Stimulated activated CD8-positive, alpha-beta memory T cell treated with anti-CD3 and anti-CD28 coated beads, Interleukin-7, amount 100 ng/mL, for 48 hours (primary cell): ENCODE measurements at places on chromosomes 6 and 20.

DNA sequence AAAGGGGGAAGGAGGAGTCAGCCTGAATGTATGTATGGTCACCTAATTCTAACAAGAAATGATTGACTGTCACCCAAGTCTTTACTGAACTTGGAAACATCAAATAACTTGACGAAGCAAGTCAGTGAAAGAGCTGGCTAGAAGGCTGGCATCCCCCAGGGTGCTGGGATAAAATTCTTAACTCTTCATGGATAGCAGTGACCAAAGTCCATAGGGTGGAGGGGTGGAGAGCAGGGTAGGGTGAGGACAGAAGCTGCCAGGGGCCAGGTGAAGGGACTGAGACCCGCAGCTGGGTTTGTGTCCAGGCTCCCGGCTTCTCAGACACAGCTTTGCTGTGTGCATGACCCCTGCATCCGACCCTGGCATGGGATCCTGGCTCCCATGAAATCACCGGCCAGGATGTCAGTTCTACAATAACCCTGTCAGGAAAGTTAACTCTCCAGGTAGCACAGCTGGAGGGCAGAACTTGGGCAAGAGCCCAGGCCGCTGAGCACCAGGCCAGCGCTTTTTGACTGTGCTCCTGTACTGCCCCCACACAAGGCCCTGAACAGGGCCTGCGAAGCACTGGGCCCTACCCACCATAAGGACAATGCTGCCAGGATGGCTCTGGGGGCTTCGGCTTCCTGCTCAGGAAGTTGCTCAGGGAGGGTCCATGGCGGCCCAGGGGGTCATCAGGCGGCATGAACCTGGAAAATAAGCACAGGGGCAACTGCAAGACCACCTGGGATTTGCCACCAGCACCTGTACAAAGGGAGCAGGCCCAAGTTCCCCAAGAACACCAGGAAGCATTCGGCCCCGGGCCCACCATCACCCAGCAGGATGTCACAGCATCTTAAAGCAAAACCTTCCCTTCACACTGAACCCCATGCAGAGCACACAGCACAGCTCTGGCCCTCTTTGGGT lies 32.5 kb downstream of the ZC3H12D start:
- no peak for DNase-seq

DNA sequence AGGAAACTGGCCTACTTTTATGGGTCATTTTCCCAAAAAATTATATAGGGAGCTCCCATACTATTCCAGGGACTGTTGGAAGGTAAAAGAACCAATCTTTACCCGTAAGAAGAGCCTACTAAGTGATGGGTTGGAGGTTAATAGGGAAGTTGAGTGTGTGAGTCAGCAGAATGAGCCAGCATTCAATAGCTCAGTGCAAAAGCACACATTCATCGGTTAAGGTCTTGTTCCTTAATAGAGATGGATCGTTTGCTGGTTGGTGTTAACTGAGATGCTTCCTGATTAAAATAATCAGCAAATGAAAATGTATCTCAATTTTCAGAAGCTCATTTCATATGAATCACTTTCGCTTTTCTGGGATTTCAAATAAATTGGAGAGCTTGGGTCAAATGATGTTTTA lies 115.3 kb upstream of the MRPS10 start:
- DNase-seq = no peak

GRCh38 chr6:11358904-11359830 lies 126.7 kb upstream of the NEDD9 start:
- DNase-seq = no peak

DNA sequence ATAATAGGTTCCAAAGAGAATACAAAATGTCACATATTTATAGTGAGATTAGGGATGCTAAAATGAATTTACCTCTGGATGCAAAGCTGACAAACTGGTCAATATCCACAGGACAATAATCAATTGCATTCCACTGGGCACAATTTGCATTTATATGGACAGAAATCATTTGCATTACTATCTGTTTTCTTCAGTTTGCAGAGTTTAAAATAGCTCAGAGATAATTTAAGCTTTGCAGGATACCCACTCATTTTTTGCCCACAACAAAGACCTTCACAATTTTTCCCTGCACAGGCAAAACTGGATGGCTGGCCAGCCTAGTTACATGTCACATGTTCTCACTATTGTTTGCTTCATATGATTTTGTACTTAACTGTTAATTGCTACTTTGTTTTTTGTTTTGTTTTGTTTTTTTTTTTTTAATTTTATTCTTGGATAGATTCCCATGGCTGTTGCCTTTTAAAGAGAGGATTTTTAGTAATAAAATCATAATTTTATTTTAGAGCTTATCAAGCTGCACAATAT lies 483.5 kb downstream of the UTRN start:
- no peak for DNase-seq

- no peak for DNase-seq
Observed at GRCh38 chr6:15364401-15365037, 118.7 kb downstream of the JARID2 start.

DNA sequence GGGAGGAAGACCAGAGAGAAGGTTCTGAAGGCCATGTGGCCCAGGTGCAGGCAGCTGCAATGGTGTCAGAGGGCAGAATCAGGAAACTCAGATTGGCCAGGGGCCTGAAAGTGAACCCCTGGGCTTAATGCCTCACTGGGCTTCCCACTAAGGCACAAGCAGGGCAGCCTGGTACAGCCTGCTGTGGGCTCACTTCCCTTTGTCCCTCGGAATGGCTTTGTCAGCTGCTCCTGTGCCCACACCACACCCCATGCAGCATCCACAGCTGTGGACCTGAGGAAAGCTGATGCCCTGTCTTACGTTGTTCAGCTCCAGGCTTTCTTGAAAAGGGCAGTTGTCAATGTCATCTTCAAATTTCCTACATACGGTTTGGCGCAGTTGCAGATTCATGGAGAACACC lies 2.4 kb downstream of the CST9 start:
- DNase-seq = no peak

DNA sequence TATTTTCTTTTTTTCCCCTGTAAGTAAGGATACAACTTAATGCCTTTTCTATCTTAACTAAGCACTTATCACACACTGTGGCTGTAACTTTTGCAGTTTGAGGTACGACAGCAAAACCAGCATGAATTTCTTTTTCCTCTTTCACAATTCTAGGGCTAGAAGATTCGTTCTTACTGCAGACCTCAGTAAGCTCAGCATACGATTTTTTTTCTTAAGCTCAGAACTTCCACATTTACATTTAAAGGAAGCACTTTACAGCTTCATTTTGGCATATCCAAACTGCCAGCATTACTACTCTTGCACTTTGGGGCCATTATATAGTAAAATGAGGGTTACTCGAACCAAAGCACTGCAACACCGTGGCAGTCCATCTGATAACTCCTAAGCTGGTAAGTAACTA lies 889 bp upstream of the CHMP4B start:
- no peak for DNase-seq

DNA sequence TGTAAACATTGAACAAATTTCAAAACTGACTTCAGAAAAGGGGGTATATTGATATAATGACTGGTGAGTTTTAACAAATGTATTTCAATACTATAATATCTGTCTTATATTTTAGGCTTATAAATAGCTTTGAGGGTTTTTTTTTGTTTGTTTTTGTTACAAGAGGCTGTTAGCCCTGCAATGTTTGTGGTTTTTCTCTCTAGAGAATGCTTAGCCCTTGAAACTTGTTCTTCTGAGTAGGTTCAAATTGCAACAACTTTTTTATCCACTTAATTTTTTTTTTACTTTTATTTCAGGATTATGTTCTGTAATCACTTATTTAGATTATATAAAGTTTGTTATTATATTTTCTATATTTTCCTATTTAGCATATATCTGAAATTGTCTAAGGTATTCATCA lies 333.2 kb downstream of the RIMS1 start:
- DNase-seq = no peak

DNA sequence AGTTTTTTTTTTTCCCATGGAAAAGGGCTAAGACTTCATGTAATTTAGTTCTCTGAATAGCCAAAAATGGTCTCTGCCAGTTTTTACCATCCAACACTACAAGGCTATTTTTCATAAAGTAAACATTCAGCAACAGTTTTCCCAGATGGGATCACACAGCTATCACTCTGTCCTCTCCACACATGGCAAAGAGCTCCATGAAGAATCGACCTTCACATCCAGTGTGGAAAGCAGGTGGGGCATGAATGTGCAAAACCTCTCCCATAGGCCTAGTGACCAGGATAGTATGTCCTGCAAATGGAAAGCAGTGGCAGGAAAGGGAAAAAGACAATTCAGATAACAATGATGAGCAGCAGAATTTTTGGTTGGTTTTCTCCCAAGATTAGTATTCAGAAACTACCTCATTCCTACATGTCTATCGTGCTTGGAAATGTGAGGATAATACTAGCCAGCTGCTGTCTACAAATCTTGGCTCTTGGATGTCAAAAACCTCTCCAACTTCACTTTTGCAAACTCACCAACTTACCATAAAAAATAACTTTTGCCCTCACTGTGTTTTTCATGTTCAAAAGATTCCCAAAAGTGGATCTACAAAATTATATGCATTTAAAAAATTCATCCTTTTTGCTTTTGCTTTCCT lies 159.7 kb upstream of the MCHR2 start:
- DNase-seq = no peak

DNA sequence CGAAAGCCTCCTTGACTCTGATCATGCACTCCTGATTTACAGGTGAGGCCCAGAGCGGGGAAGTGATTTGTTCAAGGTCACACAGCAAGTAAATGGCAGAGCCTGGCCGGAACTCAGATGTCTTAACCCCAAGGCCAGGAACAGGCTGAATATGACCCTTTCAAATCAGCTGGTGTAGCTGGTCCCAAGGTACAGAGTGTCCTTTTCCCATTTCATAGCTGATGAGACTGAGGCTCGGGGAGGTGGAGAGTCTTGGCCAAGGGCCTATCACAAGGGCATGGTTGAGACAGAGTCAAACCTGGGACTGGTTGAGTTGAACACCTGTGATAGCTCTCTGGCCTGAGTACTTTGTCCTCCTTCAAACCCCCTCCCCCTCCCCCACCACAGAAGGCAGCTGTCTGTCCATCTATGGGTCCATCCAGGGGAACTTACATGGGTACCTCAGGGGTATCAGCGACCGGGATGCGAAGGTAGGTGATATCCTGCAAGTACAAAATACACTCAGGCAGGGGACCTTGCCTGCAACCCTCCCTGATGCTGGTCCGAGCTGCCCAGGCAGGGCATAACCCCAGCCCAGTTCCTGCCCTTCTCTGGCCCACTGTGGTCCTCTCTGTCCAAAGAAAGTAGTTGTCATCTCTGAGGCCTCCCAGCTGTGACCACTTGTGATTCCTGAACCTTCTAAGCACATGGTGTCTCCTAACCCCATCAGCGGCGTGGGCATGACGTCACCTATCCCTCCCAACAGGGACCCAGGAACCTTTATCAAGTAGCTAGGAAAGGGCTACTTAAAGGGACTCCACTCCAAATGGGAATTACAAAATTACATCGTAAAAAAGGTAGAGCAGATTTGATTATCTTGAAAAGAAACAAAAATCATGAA lies 5.6 kb downstream of the DUSP15 start:
- DNase-seq = no peak

GRCh38 chr20:22511943-22512910 lies 72.1 kb downstream of the FOXA2 start:
- no peak for DNase-seq

DNA sequence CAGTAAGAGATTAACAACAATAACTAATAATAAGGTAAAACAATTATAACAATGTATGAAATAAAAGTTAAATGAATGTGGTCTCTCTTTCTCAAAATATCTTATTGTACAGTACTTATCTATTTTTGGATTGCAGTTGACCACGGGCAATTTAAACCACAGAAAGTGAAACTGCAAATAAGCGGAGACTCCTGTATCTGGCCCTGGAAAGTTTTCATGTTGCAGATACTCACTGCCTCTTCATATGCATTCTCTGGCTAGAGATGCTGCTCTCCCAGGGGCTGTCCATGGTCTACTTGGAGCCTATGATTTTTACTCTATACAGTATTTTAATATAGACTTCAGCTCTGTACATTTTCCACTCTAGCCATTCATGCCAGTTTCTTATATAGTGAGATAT lies 230.8 kb downstream of the FUT9 start:
- DNase-seq = no peak

GRCh38 chr6:124822204-124822613 lies 140.0 kb upstream of the RNF217 start:
- no peak for DNase-seq

- peak; percentile 66 for DNase-seq
Observed at GRCh38 chr6:167706313-167707109, 120.2 kb upstream of the AFDN start.

DNA sequence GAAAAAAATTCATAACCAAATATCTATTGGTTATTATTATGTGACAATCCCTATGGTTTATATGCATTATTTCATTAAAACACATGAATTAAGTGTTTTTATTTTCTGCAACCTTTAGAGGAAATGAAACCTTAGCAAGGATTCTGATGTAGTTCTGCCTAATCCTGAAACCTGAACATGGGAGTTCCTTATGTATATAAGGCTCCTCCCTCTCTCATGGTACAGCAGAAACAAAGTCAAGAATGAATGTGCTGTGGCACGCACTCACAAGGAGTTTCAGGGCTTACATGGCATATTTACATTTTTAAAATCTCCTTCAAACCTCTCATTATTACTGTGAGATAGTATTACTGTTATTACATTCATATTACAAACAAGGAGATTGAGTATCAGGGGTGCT lies 426.4 kb upstream of the CITED2 start:
- no peak for DNase-seq

DNA sequence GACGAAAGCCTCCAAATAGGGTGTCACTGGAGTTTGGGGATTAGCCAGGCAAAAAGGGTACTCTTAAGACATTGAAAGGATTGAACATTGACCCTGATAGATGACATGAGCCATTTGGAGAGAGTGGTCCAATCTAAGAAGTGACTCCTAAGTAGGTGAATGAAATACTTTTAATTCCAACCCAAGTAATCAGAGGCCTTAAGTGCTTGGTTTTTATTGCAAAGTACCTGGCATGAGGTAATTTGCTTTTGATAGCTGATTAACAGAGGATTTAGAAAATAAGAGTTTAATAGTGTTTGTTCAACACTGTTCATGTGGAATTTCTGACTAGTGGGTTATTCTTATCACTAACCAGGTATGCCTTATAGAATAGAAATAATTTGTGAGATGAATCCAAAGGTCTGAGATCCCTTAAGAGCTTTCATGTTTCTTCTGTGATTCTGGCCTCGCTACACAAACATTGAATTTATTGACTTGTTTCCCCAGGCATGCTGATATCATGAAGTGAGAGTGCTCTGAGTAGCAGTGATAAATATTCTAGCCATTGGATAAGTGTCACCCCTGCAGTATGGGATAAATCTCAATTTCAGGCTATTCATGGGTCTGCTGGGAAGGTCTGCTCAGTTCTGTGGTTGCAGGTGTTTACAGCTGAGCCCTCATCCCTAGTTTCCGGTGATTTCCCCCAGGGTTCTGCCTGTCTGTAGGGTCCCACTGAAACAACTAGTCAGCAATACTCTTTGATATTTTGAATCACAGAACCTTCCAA lies 6.5 kb downstream of the NCOA7 start:
- no peak for DNase-seq
